ENCODE measurements at places on chromosomes 6 and 20.

DNA sequence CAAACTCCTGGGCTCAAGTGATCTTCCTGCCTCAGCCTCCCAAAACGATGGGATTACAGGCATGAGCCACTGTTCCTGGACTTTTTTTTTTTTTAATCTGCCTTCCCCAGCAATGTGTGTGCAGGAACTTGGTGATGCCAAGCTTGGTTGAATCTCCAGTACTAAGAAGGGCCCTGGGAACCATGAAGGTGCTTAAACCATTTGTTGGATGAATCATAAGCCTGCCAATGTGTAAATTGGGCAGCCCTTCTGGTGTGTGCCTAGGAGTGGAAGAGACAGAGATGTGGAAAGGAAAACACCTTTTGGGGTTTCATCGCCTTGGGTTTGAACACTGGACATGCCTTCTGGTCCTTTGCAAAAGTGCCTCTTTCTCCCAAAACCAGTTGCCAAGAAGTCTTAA lies 7.1 kb upstream of the SPO11 start:
- no peak for DNase-seq

DNA sequence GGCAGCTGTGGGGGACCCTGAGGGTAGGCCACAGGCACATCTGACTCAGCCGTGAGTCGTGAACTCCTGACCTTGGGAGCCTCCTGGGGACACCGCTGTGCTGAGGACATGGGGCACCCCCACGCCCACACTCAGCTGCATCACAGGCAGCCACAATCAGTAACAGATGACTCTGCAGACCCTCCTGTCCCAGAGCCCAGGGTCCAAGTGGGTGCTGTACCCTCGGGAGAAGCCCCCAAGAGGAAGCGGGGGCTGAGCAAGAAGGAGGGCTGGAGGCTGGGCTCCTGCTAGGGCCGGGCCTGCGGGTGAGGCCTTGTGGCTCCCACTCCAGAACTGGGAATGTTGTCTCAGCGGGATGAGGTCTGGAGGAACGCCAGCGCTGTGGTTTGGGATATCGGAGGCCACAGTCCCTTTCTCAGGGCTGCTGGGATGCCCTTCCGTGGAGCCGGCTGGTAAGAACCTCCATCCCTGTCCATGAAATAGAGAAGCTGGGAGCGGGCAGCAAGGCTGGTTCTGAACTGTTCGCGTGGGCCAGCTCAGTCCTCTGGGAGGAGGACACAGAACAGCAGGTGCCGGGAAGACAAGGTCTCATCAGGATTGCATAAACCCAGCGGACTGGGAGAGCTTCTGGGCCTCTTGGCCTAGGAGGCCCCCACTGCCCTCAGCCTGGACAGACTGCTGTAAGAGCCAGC lies 3.1 kb upstream of the LAMA5 start:
- no peak for DNase-seq

GRCh38 chr20:13567663-13568062 lies 71.1 kb downstream of the TASP1 start:
- DNase-seq, result no peak

- no peak for DNase-seq
Observed at GRCh38 chr6:136426627-136427377, 123.4 kb downstream of the MAP7 start.

- DNase-seq, result no peak
Observed at GRCh38 chr20:20733943-20734342, 21.5 kb upstream of the RALGAPA2 start.

DNA sequence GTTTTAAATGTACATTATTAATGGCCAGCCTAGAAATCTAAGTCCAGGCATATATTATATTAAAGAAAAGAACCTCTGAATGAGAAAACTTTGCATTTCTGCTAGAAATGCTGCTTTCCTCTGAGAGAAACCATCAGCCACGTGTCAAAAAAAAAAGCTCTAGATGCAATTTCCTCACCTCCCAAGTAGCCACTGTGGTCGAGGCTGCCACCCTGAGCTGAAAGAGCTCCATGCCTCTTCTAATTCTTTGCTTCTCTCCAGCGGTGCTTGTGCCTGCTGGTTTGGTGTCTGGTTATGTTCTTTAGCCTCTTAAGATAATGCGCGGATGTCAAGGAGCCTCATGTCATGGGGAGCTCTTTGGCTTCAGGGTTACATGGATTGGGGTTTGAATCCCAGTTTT lies 316.0 kb downstream of the TFAP2C start:
- no peak for DNase-seq

- DNase-seq, result no peak
Observed at GRCh38 chr6:22926790-22927354, 357.5 kb downstream of the HDGFL1 start.

DNA sequence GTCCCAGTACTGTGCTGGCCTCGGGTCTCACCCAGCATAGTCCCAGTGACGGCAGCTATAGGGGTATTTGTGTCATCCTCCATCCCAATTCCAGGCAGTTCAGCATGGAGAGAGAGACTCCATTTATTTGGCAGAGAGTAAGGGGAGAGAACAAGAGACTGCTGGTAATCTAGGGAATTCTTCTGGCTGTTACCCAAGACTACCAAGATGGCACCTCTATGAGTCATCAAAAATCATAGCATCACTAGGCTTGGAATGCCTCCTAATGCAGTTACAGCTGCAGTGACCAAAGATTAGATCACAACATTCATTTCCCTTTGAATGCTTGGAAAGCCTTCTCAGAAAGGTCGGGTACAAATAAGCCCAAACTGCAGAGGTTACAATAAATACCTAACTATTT lies 660.4 kb upstream of the FLRT3 start:
- DNase-seq, result no peak

All from stimulated activated CD4-positive, alpha-beta T cell treated with anti-CD3 and anti-CD28 coated beads, Interleukin-2, amount 100 ng/mL, for 48 hours (primary cell).